ENCODE measurements at places on chromosomes 6 and 20. TPM values are rescaled to one million over a fixed set of nuclear protein-coding genes. Genes with fewer than 3 reads are reported as not detected.

DNA sequence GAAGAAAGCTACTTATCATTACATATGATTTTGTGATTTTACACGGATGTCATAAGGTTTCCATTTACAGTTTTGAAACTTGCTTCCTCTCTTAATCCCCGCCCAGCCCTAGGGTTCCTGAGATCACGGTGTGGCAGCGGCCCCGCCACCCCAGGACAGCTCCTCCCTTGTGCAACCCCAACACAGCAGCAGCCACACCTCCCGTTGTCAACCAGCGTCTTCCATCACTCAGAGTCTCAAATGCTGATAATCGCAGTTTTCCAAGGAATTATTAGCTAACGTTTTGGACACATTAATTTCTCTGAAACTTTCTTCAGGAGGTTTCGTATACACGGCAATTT is 204.8 kb downstream of the THBS2 start:
- no peak for DNase-seq

DNA sequence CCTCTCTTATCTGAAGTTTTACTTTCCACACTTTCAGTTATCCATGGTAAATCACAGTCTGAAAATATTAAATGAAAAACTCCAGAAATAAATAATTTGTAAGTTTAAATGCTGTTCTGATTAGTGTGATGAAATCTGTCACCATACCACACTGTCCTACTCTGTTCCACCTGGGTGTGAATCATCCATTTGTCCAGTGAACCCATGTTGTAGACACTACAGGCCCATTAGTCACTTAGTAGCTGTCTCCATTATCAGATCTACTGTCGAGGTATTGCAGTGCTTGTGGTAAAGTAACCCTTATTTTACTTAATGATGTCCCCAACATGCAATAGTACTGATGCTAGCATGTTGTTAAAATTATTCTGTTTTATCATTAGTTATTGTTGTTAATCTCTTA is 29.2 kb upstream of the MMS22L start:
- peak; percentile 45 for DNase-seq

DNA sequence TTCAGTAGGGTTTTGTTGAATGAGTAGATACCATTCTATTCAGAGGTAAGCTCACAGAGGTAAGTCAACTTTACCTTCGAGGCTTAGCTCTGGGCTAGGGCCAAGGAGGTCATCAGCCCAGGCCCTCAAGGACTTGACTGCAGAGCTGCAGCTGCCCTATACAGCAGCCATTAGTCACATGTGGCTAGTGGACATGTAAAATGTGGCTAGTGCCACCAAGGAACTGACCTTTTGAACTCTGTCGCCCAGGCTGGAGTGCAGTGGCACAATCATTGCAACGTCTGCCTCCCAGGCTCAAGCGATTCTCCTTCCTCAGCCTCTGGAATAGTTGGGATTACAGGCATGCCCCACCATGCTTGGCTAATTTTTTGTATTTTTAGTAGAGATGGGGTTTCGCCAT is 47.9 kb upstream of the EPB41L1 start:
- DNase-seq = no peak

- DNase-seq = no peak
Measured at GRCh38 chr20:13922241-13922640, 68.2 kb downstream of the SEL1L2 start.

GRCh38 chr20:44334709-44335108 is 2.1 kb upstream of the R3HDML start:
- DNase-seq = no peak

DNA sequence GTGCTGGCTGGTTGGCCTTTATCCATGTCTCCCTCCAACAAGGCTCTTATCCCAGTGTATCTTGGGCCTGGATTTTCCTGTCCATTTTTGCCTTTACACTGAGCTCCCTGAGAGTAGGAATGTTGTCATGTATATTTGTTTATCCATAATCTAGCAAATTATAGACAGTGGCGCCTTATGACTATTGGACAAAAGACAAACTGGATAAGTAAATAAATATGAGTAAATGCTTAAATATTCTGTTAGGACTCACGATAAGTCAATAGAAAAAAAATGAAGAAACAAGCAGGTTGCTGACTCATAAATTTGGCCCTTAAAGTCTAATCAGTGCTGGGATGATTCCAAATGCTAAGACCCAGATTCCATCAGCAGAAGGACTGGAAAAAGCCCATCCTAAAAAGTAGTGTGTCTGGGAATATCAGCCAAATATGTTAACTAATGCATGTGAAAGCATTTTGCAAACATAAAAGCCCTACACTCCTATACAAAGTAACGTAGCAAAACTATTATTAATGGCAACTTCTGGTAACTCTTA is 55.0 kb upstream of the PCSK2 start:
- DNase-seq = no peak

PDE7B gene
- total RNA-seq = 22.1 TPM

- DNase-seq = no peak
Measured at GRCh38 chr20:6426287-6426891, 303.6 kb upstream of the FERMT1 start.

DNA sequence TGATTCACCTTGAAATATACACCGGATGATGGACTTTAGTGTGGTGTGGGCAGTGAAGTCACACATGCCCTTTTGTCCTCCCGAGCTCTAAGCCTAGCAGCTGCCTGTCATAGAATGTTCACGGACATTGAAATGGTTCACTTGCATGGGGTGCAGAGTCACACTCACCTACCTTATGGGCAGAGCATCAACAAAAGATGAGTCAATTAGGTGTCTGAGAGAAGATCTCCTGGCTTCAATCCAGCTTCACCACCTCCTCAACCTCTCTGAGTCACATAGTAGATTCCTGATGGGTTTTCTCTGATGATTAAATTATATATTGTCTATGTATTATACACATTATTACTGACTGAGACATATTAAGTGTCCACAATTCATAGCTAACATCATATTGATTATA is 48.1 kb upstream of the HLA-E start:
- DNase-seq = no peak

CALHM6 gene
- 0.33 TPM for total RNA-seq

HLA-DOB gene
- total RNA-seq = 0.26 TPM

BMP6 gene
- total RNA-seq = under 0.01 TPM

EPHA7 gene
- under 0.01 TPM for total RNA-seq

HLA-DQB1 gene
- total RNA-seq = not detected

GRCh38 chr6:36075656-36076055 is 48.0 kb downstream of the MAPK14 start:
- no peak for DNase-seq

GRCh38 chr20:51514836-51515235 is 27.7 kb downstream of the NFATC2 start:
- DNase-seq = no peak

GRCh38 chr6:84356907-84357306 is 129.5 kb upstream of the CEP162 start:
- no peak for DNase-seq

Data from fibroblast of lung (primary cell).